ENCODE measurements at places on chromosomes 3 and 15.

DNA sequence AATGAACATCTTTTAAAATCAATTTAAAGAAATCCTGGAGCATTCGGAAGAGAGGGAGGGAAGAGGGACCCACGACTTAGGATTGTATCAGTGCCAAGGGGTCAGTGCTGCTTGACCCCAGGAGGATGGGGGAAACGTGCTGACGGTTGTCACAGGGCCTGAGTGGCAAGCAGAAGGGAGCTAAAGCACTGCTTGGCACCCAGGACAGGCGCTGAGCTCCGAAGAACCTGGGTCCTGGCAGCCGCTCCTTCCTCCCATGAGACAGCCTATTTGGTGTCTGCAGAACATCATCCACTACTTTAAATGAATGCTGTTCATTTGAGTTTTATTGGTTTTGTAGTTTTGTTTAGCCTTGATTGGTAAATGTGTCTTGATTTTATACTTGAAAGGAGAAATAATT, 54.5 kb downstream of the RGMA start:
- no peak for DNase-seq

DNA sequence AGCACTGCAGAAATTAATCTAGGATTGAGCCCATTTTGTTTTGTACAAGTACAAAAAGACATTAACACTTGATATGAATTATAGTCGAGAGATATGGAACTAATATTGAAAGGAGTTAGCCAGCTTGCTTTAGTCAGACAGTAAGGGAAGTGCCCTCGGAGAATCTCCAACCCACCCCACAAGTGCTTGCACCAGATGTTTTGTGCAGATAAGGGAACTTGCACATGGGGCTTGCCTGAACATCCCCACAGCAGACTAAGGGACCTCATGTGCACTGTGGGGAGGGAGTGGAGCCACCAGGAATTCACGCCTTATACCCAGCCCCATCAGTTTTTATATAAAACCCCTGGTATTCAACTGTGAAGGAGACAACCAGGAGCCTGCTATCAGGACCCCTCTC, 122.3 kb downstream of the EFHB start:
- DNase-seq = no peak

GRCh38 chr3:89180334-89180733, 72.9 kb downstream of the EPHA3 start:
- no peak for DNase-seq

DNA sequence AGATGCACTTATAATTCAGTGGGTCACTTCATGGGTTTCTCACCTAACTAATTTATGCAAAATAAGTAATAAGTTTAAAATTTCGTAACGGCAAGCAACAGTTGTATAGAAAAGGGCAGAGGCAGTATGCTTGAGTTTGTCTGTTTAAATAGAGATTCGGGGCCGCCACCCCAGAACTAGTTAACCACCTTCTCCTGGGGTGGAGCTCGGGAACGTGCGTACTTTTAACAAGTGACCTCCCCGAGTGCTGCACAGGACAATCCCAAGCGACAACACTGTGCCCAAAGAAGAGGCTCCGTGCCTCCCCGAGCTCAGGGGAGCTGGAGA, 439 bp downstream of the SSR3 start:
- no peak for DNase-seq

DNA sequence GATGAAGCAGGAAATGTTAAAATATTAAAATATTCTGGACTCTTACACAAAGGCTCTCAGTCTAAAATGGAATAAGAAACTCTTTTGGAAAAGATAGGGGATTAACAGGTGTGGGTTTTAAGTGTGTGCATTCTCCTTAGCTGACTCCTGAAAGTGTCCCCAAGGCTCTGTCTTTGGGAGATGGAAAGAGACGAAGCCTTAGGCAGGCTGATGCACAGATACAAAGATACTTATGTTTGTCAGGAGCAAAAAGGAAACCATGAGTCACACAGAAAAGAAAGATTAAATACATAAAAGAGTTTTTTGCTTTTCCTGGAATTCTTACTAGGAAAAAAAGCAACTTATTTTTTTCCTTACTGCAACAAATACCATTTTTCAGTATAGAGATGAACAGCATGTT, 23.8 kb upstream of the ABI3BP start:
- DNase-seq = no peak

- DNase-seq = no peak
Measured at GRCh38 chr3:19898721-19899120, 35.3 kb downstream of the EFHB start.

DNA sequence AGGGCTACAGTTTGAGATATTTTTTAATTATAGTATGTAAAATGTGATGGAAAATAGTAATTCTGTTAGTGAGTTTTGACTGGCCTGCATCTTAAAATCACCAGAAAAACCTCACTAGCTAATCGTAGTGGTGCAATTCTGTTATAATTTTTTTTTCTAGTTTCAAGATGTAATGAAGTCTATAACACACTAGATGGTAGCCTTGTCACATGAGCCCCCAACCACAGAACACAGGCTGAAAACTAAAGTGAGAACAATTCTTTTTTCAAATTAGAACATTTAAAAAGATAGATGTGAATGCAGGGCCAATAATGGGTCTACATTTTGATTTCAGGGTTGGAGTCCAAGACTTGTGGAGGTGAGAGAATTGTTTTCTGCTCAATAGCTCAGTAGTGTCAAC, 83.3 kb upstream of the KCNH8 start:
- no peak for DNase-seq

- DNase-seq = no peak
Measured at GRCh38 chr3:129794311-129795185, 99.0 kb downstream of the TMCC1 start.

- no peak for DNase-seq
Measured at GRCh38 chr15:91318931-91319330, 218.9 kb downstream of the SV2B start.

DNA sequence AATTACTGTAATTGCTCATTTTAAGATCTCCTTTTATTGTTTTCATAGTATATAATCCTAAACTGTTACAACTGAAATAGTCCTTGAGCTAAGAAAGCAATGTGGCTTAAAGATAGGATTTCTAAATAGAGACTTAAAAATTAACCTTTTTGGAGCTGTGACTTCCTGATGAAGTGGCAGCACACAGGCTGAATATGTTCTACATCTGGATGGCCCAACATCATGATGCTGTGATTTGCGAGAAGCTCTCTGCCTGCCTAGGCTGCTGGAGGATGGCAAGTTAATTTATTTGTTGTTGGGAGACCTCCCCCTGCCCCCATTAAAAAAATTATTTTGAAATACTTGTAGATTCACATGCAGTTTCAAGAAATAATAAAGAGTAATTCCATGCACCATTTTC, 134.5 kb downstream of the IGF1R start:
- DNase-seq = no peak

DNA sequence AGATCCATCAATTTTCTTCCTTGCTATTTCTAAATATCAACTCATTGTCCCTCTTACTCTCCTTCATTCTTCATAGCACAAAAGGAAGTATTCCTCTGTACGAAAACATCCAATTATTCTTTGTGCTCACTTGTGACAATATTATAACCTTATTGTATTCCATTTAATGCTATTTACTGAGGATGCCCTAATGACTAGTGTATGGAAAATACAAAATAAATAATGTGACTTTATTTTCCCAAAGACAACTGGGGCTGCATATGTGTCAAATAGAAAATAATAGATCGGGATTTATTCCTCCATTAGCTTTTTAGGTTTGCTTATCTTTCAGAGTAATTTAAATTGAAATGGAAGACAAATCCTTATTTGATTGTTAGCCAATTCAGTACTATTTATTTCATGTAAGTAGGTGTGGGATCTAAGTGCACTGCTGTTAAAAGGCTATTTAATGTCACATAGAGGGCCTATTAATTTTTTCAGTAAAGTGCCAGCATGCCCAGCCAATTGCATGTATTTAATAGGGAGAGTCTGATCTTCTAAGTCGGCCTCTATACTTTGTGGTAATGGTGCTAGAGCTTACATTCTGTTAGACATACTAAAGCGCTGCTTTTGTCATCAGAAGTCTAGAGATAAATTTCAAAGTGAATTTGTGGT, 329.8 kb downstream of the MCTP2 start:
- DNase-seq = no peak

GRCh38 chr3:139534992-139535879, 4.3 kb downstream of the RBP1 start:
- DNase-seq = no peak

- DNase-seq = peak; percentile 40
Measured at GRCh38 chr3:47522082-47522987, 8.8 kb upstream of the ELP6 start.

DNA sequence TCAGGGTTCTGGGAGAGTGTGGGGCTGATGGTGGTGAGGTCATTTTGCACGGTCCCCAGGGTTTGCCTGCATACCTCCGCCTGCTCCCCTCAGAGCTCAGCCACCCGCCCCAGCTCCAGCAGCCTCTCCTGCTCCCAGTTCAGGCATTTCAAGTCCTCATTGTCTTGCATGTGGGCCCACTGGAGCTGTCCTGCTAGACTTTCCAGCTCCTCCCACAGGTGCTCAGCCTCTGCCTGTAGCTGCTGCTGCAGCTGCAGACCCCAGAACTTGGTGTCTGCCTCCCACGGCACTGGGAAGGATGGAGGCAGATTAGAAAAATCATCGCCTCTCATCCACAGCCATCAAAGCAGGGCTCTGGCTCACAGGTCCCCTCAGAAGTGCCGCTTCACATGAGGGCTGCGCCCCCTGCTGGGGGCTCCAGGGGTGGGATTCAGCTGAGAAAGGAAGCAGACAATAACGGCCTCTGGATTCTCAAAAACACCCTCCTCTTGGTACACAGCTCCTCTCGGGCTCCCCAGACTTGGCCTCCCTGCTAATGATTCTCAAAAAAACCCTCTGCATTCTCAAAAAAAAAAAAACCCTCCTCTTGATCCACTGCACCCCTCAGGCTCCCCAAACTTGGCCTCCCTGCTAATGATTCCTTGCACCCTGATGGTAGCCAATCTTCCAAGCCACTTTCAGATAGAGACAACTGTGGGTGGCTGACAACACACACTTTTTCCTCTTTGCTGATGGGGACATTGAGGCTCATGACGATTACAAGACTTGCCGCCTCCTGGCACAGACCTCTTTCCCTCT, 89.3 kb upstream of the C2CD4B start:
- no peak for DNase-seq

DNA sequence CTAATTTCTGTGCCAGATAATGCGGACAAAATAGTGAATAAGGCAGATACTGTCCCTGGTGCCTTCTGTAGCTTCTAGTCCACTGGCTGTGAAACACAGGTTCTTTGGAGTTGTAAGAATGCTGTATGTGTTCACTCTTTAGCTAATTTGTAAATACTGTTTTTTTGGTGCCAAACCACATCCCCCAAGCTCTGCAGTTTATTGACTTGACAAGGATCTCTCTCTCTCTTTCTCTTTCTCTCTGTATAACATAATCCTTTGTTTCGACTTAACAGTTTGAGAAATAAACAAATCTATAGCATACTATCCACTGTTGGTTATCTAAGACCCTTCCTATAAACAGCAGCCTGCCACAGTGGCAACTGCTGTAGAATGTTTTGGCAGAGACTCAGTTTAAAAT, 7.6 kb downstream of the SMAD3 start:
- no peak for DNase-seq

- DNase-seq = no peak
Measured at GRCh38 chr3:139198186-139198585, 145.6 kb upstream of the MRPS22 start.

DNA sequence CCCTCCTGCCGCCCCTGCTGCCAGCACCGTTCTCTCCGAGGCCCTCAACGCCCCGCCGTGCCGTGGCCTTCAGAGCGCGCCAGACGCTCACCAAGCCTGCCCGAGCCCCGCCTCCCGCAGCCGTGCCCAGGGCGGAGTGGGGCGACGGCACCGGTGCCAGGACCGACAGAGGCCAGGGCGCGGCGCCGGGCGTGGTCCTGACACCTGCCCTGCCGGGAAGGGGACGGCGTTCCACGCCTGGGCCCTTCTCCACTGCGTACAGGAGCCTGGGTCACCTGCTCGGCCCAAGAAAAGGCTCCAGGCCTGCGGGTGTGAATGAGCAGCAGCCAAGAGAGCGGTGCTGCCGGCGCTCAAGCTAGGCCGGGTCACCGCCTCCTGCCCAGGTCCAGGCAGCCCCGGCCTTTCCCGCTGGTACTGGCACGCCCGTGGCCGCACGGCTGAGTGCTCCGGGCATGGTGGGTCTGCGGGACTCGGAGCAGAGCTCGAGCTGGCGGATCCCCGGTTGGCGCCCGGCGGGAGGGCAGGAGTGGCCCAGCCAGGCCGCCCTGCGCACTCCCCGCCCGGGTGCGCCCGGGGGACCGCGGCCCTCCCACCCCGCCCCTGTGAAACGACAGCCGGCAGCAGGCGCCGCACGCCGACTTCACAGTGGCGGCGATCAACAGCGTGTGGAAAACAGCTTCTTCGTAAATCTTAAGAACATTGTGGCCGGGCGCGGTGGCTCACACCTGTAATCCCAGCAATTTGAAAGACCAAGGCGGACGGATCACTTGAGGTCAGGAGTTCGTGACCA, 4.2 kb downstream of the OCA2 start:
- no peak for DNase-seq

DNA sequence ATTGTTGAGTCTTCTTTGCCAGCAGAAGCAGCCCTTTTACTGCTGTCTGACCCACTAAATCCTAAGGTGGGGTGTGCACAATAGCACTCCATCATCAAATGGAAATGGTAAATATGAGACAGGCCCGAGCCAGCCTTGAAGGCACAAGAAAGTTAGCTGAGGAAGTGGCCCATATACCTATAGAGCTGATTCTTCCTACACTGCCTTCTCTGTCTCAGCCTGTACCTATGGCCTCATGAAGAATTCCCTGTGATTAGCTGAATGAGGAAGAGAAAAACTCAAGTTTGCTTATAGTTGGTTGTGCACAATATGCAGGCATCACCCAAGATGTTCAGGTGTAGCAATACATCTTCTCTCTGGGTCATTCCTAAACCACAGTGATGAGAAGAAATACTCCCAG, 31.7 kb upstream of the XCR1 start:
- DNase-seq = no peak

DNA sequence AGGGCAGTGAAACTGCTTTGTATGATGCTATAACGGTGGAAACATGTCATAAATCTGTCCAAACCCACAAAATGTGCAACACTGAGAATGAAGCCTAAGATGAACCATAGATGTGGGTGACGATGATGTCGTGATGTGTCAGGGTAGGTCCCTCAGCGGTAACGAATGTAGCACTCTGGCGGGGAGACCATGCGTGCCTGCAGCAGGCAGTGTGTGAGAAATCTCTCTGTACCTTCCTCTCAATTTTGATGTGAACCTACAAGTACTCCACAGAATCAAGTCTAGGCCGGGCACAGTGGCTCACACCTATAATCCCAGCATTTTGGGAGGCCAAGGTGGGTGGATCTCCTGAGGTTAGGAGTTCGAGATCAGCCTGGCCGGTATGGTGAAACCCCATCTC, 268.2 kb upstream of the LYSMD4 start:
- DNase-seq = no peak

Measured in stimulated activated CD8-positive, alpha-beta memory T cell treated with anti-CD3 and anti-CD28 coated beads, Interleukin-12 subunit alpha, Interleukin-12 subunit beta, amount 100 ng/mL, for 4 hours (primary cell).